ENCODE measurements at places on chromosomes 13 and 19. TPM values are rescaled to one million over a fixed set of nuclear protein-coding genes. Genes with fewer than 3 reads are reported as not detected.

DNA sequence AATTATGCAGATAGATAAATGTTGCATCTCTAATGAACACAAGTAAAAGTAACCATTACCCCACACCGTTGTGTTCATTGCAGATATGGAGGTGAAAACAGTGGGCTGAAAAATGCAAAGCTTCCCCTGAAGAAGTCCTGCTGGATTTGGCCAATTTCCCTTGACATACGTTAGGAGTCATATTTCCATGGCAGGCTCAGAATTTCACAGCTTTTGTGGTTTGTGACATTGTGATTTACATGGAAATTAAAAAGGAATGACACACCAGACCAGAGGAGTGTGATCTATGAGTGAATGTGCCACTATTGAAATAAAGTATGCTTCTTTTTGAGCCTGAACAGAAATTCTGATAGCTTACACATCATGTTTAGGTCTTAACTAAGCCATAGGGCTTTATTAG lies 221.1 kb upstream of the TMTC4 start:
- no peak overlapping the region for H3K27ac ChIP-seq
- no peaks in the 10 kb centered on the region for H3K4me1 ChIP-seq
- no peak overlapping the region for H3K4me3 ChIP-seq
- DNase-seq = no peak
- no peaks in the 10 kb centered on the region for H3K36me3 ChIP-seq

DNA sequence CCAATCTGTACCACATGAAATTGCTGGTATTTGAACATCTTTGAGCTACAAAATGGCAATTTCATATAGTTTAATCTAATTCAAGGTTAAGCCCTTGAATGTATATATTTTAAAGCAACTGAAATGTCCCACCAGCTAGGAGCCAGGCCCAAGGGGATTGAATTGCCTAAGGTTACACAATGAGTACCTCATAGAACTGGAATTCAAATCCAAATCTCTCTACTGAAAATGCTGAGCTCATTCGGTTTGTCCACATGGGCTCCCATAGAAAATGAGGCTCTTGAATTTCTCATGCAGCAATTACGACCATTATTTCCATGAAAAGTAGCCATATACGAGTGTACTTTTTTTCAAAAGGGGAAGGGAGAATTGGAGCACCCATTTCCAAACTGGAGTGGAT lies 31.5 kb upstream of the FNDC3A start:
- peaks cover 13% of the 10 kb centered on the region for H3K4me1 ChIP-seq
- DNase-seq = no peak
- H3K36me3 ChIP-seq = no peaks in the 10 kb centered on the region
- H3K27ac ChIP-seq = no peak overlapping the region

CD33 gene
- total RNA-seq = 6.4 TPM

GRCh38 chr13:112182251-112182650 lies 115.3 kb downstream of the SOX1 start:
- no peaks in the 10 kb centered on the region for H3K36me3 ChIP-seq
- no peaks in the 10 kb centered on the region for H3K27me3 ChIP-seq
- no peak for DNase-seq
- no peak overlapping the region for H3K27ac ChIP-seq
- H3K4me1 ChIP-seq = peaks cover 6% of the 10 kb centered on the region

- peaks cover 4% of the 10 kb centered on the region for H3K36me3 ChIP-seq
- no peak overlapping the region for H3K4me3 ChIP-seq
- no peak overlapping the region for H3K27ac ChIP-seq
Observed at GRCh38 chr19:12574036-12574435, 22.8 kb upstream of the ZNF564 start.

DNA sequence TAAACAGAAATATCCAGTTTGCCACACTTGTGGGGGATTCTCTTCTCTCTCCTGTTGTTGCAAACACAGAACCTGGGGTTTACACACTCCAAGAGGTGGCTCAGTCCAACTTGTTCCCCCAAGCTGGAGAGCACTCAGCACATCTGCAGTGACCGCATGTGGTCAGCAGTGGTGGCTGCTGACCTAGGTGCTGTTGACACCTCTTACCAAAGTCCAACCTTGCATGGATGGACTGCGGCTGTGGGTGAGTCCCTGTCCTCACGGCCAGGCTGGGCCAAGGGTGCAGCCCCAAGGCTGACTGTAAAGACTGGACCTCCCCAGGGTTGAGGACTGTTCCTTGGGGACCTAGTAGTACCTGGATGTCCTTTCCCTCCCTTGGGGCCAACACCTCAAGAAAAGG lies 6.1 kb downstream of the LRFN3 start:
- no peaks in the 10 kb centered on the region for H3K27me3 ChIP-seq
- H3K4me1 ChIP-seq = peaks cover 5% of the 10 kb centered on the region
- no peak overlapping the region for H3K27ac ChIP-seq
- DNase-seq = no peak
- H3K4me3 ChIP-seq = no peak overlapping the region

DNA sequence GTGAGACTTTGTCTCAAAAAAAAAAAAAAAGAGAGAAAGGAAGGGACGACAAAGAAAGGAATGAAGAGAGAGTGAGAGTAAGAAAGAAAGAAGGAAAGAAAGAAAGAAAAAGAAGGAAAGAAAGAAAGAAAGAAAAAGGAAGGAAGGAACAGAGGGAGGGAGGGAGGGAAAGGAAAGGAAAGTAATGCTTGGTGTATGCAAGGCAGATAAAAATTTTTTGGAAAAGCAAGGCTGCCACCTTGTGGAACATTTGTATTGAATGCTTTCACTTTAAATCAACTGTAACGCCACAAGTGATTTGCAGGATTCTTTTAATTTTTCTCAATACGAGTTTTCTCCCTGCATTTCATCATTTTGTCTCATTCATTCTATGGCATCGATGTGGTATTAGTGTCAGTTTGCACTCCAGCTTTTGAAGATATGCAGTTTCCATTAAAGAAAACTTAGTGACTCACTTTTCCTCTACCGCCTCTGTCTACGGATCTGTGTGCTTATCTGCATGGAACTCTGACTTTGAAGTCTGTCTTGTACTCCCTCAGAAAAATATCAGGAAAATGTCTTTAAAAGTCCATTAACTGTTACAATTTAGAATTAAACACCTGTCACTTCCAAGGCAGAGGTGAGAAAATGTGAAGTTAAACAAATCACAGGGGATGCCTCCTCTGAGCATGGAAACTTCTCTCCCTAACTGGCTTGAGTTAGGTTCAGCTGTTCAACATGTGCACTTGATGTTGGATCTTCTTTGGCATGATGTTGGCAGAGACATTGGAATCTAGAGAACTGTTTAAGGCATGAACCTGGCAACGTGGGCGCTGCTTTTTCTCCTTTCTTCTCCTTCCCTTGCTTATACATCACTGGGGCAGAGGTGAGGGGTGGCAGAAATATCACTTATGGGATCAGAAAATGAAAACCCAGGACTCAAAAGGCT lies 20.0 kb upstream of the ZDHHC20 start:
- H3K4me3 ChIP-seq = no peak overlapping the region
- H3K36me3 ChIP-seq = no peaks in the 10 kb centered on the region
- no peak for DNase-seq
- H3K4me1 ChIP-seq = no peaks in the 10 kb centered on the region
- no peaks in the 10 kb centered on the region for H3K27me3 ChIP-seq
- H3K27ac ChIP-seq = peak overlapping the region; percentile 5

DNA sequence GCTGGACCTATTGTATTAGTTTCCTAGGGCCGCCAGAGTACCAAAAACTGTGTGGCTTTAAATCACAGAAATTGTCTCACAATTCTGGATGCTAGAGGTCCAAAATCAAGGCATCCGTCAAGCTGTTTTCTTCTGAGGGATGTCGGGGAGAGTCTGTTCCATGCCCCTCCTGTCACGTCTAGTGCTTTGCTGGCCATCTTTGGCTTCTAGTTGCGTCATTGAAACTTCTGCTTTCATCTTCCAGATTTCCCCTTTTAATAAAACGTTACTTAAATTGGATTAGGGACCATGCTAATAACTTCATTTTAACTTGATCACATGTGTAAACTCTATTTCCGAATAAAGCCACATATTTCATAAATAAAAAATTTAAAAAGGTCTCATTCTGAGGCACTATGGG lies 47.5 kb downstream of the TRPM4 start:
- H3K36me3 ChIP-seq = peaks cover 44% of the 10 kb centered on the region
- no peak overlapping the region for H3K4me3 ChIP-seq
- no peaks in the 10 kb centered on the region for H3K27me3 ChIP-seq
- H3K4me1 ChIP-seq = peaks cover 12% of the 10 kb centered on the region
- no peak overlapping the region for H3K27ac ChIP-seq

- H3K4me1 ChIP-seq = no peaks in the 10 kb centered on the region
- no peaks in the 10 kb centered on the region for H3K36me3 ChIP-seq
- H3K4me3 ChIP-seq = no peak overlapping the region
- DNase-seq = no peak
Observed at GRCh38 chr13:45691667-45692066, 10.5 kb upstream of the CBY2 start.

DNA sequence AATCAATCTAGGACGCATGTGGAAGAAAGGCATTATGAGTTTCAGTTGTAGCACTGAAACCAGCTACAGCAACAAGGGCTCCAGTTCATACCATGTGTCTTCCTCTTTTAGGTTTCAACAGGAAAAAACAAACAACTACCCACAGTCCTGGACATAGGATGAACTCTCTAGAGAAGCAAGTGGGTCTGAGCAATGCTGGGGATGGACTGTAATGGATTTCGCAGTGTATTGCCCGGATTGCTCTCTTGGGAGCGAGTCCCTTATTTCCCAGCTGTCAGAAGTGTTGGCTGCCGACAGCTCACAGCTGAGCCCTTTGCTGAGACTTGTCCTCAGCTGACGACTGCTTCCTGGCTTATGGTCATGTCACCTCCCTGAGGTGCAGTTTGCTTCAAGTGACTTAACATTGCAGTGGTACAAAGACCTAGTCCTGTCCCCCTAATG lies 12.1 kb upstream of the MYCBP2 start:
- H3K4me3 ChIP-seq = no peak overlapping the region
- DNase-seq = no peak
- no peak overlapping the region for H3K27ac ChIP-seq

GRCh38 chr13:41820581-41821237 lies 140.2 kb downstream of the VWA8 start:
- no peak for DNase-seq
- no peak overlapping the region for H3K27ac ChIP-seq
- peaks cover 5% of the 10 kb centered on the region for H3K4me1 ChIP-seq
- peaks cover 7% of the 10 kb centered on the region for H3K36me3 ChIP-seq
- H3K27me3 ChIP-seq = no peaks in the 10 kb centered on the region

DNA sequence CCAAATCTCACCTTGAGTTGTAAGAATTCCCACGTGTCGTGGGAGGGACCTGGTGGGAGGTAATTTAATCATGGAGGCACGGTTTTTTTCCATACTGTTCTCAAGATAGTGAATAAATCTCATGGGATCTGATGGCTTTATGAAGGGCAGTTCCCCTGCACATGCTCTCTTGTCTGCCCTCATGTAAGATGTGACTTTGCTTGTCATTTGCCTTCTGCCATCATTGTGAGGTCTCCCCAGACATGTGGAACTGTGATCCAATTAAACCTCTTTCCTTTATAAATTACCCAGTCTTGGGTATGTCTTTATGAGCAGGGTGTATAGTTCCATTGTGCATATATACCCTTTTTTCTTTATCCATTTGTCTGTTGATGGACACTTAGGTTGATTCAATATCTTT lies 13.1 kb downstream of the SCEL start:
- no peak for DNase-seq
- H3K4me1 ChIP-seq = peaks cover 12% of the 10 kb centered on the region
- H3K4me3 ChIP-seq = no peak overlapping the region

PSG7 gene
- not detected for total RNA-seq

DNA sequence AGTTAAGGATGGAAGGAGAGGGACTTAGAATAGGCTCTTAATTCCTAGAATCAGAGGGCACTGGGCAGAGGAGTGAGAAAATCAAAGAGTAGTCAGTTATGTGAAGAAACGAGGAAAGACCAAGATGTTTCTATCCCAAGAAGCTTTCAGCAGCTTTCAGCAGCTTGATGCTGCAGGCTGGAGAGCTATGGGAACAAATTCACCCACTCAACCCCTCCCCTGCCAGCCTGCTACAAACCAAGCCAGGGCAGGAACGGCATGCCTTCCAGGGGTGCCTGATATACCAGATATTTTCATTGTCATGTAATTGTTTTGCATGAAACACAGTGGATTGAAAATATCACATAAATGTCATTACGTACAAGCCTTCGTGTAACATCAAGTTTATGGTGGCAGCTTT lies 262.2 kb downstream of the FGF14 start:
- H3K36me3 ChIP-seq = no peaks in the 10 kb centered on the region
- H3K27ac ChIP-seq = no peak overlapping the region
- no peaks in the 10 kb centered on the region for H3K4me1 ChIP-seq
- no peak for DNase-seq
- H3K27me3 ChIP-seq = no peaks in the 10 kb centered on the region

- H3K27ac ChIP-seq = no peak overlapping the region
- H3K4me1 ChIP-seq = no peaks in the 10 kb centered on the region
- peaks cover 12% of the 10 kb centered on the region for H3K36me3 ChIP-seq
- H3K4me3 ChIP-seq = no peak overlapping the region
Observed at GRCh38 chr13:73696713-73697112, 437.5 kb downstream of the KLF12 start.

GRCh38 chr13:74158028-74158427 lies 23.8 kb upstream of the KLF12 start:
- no peaks in the 10 kb centered on the region for H3K36me3 ChIP-seq
- no peak overlapping the region for H3K27ac ChIP-seq
- no peak overlapping the region for H3K4me3 ChIP-seq

TTC9B gene
- total RNA-seq = not detected
